ENCODE measurements at places on chromosomes 6 and 20.

DNA sequence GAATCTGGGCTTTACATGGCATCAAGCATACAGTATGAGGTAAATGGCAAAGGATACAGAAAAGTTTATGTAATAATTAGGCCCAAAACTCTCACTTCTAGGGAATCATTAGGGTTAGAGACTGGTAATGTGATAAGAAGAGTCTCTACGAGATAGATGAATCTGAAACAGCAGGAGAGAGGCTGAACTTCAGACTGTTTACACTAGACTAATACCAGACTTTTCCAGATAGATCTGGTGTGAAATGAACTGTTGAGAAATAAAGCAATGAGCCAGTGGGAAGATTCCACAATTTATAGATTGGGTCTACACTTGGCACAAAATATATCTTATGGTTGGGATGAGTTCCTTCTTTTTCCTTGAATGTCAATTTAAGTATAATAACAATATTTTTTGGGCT is 134.3 kb downstream of the MAN1A1 start:
- DNase-seq = no peak

DNA sequence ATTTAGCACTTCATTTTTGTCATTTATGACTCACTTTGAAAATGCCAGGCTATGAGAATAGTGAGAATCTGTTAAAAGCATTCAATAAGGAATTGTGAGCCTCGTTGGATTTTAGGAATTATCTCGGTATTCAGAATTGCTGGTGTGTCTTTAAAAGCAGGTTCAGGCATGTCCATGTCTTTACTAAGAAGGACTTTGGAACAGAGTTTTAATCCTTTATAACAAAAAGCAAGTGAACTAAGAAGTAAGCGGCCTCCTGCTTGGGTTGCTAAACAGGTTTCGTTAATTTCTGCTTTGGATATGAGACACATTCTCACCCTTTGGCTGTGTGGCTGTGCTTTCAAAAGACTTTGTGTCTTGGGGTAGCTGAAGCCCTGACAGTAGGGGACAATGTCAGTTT is 74.9 kb downstream of the IGF2R start:
- no peak for DNase-seq

GRCh38 chr6:100946711-100947110 is 65.6 kb upstream of the ASCC3 start:
- DNase-seq = no peak

DNA sequence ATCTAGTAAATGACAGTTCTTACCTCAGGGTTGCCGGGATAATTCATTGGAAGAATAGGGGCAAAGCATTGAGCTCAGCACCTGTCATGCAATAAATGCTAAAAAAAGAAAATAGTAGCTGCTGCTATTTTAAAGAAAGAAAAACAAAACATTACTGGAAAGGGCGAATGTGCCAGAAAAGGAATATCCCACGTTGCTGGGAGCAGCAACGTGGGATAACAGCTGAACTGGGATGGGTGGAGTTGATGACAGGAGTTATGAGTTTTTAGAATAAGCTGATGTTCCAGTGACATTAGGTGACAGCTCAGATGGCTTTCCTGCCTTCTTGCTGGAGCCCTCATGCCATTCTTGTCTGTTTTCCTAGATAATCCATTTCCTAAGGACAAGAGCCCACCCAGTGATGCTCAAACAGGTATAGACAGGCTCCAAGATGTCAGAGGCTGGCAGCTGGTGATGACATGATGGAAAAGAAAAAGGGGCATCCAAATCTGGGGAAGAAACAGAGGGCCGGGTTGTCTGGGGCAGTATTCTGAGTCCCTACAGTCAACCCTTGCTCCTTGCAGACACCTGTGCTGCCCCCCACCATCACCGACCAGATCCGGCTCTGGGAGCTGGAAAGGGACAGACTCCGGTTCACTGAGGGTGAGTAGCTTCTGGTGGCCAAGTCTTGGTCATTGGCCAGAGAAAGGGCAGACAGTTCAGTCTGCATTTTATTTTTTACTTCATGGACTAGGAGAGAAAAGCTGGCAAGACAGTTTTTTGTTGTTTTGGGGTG is 1.1 kb upstream of the VARS2 start:
- no peak for DNase-seq

GRCh38 chr6:44167567-44167966 is 8.9 kb downstream of the CAPN11 start:
- DNase-seq = no peak

GRCh38 chr6:113365191-113365590 is 492.0 kb upstream of the MARCKS start:
- no peak for DNase-seq

DNA sequence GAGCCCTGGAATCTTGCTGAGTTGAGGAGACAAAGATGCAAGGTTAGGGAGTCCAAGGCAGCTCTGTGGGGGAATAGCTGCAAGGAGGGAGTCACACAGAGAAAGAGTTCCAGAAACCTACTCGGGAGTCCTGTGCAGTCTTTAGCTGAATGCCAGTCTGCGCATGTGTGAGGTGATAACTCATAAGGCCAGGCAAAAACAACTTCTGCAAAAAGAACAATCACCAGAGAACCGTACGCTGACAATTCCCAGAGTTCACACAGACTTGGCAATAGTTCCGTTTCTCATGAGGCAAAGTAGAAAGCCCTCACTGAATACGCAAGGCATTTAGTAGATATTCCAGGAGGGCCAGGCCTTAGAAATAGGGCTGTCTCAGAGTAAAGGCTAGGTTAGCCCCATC is 135.2 kb upstream of the TAB2 start:
- no peak for DNase-seq

- no peak for DNase-seq
Observed at GRCh38 chr6:25981568-25982263, 19.1 kb downstream of the TRIM38 start.

DNA sequence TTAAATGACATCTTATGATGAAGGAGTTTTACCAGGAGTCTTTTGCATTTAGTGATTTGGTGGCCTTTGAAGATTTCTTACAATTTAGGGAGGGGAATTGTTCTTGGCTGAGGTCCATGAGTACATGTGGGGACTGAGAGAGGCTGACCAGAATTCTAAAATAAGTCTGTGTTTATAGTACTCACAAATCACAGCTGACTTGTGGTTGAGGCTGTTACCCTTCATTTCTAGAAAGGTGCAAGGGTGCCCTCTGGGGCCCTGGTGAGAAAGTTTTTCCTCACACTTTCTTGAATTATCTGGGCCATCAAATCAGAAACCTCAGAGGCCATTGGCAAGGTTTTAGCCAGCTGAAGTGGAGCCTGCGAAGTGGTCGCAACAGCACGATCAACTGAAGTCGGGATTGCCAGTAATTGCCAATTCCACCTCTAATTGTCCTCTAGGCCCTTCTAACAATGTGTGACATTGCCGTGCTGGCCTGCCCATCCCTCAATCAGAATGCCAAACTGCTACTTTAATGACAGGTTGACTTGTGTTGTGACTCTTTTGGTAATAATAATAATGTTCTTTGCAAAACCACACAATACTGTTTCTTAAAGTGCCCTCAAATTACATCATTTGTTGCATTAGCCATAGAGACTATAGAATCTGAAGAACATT is 221.6 kb downstream of the OGFRL1 start:
- DNase-seq = no peak

DNA sequence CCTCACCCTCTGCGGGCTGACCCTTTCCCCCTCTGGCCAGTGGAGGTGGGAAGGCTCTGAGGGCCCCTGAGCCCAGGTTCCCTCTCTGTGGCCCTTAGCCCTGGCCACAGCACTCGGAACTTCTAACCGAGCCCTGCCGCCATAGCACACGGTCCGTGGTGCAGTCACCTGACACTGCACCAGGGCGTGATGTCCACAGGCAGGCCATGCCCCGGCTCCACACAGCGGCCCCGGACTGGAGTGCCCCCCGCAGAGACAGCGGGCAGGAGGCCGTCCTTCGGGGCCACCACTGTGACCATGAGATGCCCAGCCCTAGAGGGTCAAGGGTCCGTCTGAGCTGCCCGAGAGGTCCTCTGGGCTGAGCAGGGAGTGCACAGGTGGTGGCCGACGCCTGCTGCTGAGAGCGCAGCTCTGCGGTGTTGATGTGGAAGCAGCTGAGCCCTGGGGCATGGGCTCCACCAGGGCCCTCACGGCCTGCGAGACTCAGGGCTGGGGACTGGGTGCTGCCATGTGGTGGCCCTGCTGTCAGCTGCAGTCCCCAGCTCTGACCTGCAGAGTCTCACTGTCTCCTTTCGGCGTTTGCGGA is 11.2 kb upstream of the BHLHE23 start:
- DNase-seq = no peak

- DNase-seq = no peak
Observed at GRCh38 chr6:15408008-15408407, 162.1 kb downstream of the JARID2 start.

All from NCI-H1092 (cell line).